ENCODE measurements at places on chromosomes 2 and 18.

DNA sequence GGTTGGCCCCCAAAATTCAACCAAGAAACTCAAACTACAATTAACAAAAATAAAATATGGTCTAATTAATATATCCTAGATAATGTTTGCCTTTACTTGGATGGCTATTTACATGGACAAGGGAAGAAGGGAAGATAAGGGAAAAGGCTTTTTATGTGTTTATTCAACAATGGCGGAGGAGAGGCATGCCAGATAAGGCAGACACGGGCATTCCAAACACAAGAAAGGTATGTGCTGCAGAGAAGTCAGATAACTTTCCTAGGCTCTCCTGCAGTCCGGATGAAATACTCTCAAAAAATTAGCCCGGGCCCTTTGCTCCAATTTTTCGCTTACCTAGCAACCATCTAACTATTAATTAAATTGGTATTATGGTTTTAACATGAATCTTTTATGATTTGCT lies 5.1 kb upstream of the TTR start:
- DNase-seq: no peak

- no peak for DNase-seq
Observed at GRCh38 chr18:72738136-72738535, 129.7 kb downstream of the NETO1 start.

DNA sequence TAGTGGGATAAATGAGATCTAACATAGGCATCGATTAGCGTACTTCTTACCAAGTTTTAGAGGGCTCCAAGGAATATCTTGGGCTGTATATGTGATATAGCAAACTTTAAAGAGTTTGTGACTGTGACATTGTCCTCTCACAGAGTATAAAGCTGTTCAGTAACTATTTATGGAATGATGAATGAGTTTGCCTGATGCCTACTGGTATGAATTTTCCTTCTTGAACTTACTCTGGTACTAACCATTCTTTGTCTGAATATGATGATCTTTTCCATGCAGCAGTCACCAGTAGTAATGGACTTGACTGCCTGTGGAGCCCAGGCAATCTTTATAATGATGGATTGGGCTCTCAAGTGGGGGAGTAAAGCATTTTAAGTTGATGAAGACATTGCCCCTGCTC lies 120.5 kb downstream of the PARD3B start:
- DNase-seq: no peak

DNA sequence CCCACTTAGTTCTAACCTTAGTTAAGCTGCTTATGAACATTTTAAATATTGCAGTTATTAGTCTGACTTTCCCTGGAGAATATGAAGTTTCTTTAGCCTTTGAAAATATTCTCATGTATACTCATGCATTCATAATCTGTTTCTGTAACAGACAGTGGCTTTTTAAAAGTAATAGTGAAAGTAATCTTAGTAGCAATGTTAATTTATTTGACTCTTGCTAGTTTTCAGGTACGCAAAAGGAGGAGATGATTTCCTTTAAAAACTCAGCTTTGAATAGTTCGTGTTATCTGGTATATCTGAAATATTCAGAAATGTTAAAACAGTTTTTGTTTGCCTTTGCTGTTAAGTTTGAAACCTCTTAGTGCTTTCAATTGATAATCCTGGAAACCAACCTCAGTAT lies 3.8 kb downstream of the ANKRD12 start:
- no peak for DNase-seq

GRCh38 chr18:23887493-23887892 lies 127.1 kb upstream of the TTC39C start:
- no peak for DNase-seq

DNA sequence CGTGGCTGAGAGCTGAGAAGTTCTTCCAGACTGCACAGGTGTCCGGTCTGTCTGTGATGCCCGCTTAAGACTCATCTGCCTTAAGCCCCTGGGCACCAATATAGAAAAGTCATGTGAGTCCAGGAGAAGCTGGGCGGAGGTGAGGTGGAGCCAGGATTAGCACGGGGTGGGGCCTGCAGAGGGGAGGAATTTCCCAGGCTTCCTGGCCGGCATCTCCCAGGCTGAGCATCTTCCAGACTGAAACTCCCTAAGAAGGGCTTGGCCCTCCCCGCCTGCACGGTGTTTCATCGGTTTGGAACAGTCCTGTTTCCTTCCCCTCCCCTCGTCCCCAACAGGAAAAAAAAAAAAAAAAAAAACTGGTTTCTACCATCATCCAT lies 270.3 kb downstream of the ATAD2B start:
- DNase-seq: no peak

DNA sequence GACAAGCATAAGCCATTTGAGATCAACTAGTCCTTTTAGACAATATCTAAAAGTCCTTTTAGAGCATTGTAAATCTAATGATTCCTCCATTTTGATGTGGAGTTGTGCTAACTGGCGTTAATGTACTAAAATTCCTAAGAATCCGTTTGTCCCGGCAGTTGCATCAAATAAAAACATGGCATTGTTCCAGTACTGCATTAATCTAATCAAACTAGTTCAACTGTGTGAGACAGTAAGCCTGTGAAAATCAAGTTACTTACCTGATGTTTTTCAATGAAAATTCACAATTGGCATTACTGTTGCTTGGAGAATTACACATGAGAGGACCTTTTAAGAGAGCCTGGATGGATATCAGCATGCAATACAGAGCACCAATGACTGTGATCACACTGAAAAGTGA lies 13.3 kb downstream of the TM4SF20 start:
- DNase-seq: no peak

DNA sequence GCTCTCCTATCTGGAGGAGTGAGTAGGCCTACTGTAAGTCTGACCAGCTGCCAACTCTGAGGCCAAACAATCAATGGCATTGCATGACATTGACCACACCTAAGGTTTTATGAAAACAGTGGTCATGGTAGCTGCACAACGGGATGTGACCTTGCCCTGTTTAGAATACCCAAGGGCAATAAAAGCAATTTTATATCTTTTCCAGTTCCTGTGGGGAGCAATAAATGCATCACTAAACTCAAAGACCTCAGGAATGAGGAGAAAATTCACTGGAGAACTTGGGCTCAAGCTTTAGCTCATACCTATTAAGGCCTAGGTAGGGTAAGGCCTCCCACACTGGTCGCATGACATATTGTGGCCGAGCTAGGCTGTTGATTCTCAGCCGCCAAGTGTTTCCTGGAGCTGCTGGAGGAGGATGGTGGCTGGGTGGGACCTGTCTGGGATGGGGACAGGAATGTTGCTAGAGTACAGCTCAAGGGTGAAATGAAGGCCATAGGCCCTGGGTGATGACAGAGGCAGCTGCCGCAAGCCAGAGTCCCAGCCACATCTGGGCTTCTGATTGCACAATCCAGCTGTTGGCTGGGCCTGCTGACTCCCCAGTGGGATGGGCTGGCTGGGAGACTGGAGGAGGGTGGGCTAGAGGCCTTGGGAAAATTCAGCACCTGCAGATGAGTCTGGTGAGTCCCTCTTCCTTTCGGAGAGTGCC lies 313.7 kb downstream of the CYP26B1 start:
- no peak for DNase-seq

DNA sequence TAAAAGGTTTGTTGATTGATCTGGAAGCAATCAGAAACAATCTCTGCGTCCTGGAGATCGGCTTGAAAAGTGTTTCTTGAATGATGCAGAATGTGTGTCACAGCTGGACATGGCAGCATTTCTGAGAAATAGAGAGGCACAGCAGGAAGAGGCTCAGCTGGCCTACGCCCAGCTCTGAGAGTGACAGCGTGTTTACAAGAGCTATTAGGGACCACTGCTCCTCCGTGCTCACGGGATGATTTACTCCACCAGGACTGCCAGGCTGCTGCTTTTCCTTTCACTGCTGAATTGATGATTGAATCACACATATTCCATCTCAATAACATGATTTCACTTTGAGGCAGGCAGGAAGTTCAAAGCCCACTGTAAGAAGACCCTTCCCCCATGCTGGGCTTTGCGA lies 62.8 kb downstream of the GALNT14 start:
- no peak for DNase-seq

DNA sequence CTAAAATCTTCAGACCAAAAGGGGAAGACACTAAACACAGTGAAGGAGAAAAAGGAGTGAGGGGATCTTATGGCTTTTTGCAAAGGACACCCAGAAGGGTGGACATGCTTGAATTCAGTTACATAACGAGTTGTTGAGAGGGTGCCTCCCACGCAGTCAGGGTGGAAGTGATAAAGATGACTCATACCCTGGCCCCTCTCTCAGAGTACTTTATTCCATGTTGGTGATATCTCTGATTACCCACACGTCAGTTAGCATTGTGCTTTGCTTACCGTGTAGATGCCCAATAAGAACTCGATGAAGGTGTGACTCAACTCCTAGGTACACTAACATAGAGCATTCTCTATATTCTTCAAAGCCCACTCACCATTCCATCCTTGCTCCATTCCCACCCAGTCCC lies 44.4 kb downstream of the EN1 start:
- no peak for DNase-seq

DNA sequence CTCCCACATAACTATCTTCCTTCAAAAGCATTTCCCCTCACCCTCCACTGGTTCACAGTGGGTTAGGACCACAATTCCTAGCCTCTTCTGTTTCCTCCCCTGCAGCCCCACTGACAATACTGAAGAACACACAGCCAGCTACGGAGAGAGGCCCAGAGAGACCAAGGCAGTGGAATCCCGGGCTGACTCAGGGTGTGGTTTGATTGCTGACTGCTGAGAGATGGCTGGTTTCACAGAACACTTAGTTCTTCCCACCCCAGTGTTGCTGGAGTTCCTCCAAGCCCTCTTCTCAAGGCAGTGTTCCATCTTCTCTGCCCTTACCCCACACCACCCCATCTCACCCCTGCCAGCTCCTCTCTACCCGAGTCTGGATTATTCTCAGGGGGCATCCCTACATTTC lies 43.3 kb upstream of the ZFP36L2 start:
- DNase-seq: no peak

- no peak for DNase-seq
Observed at GRCh38 chr2:88950010-88950409, 258.5 kb downstream of the RPIA start.

DNA sequence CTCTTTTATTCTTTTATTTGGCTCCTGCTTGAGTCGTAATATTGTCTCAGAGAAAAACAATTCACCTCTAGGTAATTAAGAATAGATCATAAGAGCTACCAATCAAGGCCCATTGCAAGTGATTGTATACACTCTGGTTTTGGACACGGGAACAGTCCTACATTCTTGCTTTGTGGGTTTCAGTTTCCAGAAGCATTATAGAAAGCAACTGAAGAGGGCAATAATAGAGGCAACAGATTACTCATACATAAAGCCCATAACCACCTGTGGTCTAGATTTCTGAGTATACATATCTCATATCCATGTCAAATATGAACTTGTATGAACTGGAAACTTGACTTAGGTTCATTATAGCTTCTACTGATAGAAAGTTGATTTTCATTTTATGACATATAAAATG lies 65.4 kb downstream of the DIS3L2 start:
- no peak for DNase-seq

- no peak for DNase-seq
Observed at GRCh38 chr2:112062894-112063293, 7.8 kb downstream of the TMEM87B start.

GRCh38 chr18:12621742-12622306 lies 36.1 kb downstream of the SPIRE1 start:
- DNase-seq: no peak

DNA sequence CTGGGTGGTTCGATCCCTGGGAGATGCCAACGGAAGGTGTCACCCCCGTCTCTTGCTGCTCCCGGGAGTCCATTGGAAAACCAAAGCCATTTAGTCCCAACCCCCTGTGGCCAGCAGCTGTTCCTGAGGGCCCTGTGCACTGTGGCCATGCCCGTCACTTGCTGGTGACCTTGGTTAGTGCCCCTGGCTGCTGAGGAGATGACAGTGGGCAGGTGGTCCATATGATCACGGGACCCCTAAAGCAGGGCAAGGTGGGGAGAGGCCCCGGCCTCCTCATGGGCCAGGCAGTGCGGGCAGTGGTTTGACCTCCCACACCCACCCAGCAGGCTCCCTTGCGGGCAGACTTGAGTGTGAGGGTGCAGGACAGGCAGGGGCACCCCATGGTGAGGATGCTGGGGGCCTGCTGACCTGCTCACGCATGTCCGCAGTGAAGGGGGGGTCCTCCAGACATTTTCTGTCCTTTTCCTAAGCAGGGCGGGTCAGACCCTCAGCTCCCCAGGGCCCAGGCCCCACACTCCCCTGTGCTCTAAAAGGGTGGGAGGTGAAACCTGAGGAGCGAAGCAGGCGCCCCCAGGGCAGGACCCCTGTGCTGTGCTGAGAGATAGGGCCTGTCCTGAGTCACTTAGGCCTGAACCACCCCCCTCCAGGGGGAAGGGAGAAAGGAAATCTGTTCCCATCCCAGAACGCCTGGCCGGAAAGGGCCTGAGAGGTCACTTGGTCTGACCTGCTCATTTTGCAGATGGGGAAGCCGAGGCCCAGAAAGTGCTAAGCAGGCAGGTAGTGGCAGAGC lies 6.8 kb downstream of the ITM2C start:
- DNase-seq: no peak

- no peak for DNase-seq
Observed at GRCh38 chr2:65661980-65662653, 229.7 kb upstream of the SPRED2 start.

- DNase-seq: no peak
Observed at GRCh38 chr18:24089076-24089475, 49.8 kb upstream of the CABYR start.

DNA sequence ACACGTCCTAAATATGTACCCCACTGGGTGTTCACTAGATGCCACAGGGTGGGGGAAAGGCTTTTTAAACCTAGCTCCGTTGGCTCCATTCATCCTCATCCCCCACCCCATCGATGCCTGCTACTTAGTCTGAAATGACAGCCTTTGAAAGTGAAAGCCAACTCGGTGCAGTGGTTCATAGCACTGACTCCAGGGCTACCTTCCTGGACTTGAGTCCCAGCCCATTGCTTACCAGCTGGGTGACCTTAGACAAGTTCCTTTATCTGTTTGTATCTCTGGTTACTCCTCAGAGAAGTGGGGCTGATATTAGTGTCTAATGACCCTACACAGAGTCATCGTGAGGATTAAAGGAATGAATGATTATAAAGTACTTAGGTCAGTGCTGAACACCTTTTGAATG lies 24.4 kb downstream of the EHD3 start:
- no peak for DNase-seq

GRCh38 chr18:11149441-11150270 lies at the start of gene PIEZO2:
PIEZO2 (minus strand) TSS chr18:11149569; CDS start chr18:11148588, 981 bp downstream.
- DNase-seq: peak; percentile 9

DNA sequence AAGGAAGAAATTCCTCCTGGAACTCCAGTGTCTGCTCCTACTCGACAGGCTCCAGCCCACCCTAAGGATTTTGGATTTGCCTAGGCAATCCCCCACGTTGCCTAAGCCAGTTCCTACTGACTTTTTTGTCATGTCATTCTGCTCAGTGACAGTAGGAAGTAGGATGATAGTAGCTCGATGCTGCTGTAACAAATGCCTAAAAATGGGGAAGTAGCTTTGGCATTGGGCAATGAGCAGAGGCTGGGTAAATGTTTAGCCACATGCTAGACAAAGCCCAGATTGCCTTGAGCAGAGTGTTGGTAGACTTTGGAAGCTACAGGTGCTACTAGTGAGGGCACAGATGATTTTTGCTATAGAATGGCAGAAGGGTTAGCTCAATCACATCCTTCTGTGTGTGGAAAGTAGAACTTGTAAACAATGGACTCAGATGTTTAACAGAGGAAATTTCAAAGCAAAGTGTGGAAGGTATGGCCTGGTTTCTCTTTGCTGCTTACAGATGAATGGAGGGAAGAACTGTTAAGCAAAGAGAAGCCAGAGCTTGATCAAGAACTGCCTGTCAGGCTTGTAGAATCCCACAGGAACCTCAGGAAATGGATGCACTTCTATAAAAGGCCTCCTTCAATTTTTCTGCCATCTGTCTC lies 154.8 kb downstream of the RNF144A start:
- peak; percentile 85 for DNase-seq

GRCh38 chr2:33477473-33478468 lies 1.3 kb downstream of the RASGRP3 start:
- peak; percentile 75 for DNase-seq

GRCh38 chr2:39413063-39413737 lies 23.9 kb downstream of the MAP4K3 start:
- DNase-seq: no peak
